Cardiac septum (tissue), 1 donor: ENCODE measurements at places on chromosomes 3 and 15. TPM values are rescaled to one million over a fixed set of nuclear protein-coding genes. Genes with fewer than 3 reads are reported as not detected.

The DAZL gene
- total RNA-seq: not detected

GRCh38 chr3:22617372-22617771 lies 585.8 kb upstream of the UBE2E2 start:
- no peak for DNase-seq

The MCF2L2 gene
- 1.1 TPM for total RNA-seq

DNA sequence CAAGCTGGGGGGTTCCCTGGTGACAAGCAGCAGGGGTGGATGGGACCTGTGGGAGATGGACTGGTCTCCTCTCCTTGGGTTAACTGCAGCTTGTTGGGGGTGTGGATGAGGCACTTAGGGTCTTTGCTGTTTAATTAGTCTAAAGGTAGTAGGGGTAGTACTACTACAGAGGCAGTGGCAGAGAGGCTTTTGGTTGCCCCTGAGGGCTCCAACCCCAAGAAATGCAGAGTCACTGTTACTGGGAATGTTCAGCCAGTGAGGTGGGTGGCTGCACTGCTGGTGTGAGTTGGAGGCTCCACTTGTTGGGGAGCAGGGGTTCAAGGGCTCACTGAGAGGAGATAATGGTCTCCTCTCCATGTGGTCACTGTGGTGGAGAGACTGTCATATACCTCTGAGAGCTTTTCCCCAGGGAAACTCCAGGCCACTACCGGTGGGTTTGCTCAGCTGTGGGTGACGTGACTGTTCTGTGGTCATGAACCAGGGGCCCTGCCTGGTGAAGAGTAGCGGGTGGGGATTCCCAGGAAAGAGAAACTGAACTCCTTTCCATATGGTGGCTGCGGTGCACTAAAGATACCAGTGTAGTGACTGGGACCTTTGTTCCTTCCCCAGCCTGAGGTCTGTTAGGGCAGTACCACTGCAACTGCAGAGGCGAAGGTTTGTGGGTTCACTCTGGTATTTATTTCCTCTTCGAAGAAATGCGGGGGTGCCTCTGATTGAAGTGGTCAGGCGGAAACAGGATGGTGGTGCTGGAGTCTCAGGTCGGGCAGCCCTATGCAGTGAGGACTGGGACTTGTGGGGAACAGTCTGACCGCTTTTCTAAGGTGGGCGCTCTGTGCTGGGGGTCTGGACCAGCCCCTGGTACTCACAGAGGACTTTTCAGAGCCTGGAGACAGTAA lies 68.9 kb upstream of the TNFSF10 start:
- DNase-seq: no peak

DNA sequence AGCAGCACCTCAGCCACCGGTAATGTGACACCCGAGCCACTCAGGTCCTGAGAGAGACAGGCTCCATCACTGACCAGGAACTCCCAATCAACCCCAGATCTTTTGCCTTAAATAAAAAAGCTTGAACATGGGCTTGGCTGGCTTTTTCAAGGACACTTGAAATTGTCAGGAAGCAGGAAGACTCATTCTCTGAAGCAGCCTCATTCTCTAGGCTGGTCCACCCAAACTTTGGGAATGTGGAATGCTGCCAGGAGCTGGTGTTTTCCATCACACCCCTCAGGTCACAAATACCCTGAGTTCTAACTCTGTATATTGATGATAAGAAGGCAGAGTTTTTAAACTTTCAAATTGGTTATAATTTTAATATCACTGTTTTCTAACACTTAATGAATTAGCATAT lies 17.0 kb downstream of the CXCR6 start:
- DNase-seq: no peak

The TTLL13 gene
- 0.16 TPM for total RNA-seq

DNA sequence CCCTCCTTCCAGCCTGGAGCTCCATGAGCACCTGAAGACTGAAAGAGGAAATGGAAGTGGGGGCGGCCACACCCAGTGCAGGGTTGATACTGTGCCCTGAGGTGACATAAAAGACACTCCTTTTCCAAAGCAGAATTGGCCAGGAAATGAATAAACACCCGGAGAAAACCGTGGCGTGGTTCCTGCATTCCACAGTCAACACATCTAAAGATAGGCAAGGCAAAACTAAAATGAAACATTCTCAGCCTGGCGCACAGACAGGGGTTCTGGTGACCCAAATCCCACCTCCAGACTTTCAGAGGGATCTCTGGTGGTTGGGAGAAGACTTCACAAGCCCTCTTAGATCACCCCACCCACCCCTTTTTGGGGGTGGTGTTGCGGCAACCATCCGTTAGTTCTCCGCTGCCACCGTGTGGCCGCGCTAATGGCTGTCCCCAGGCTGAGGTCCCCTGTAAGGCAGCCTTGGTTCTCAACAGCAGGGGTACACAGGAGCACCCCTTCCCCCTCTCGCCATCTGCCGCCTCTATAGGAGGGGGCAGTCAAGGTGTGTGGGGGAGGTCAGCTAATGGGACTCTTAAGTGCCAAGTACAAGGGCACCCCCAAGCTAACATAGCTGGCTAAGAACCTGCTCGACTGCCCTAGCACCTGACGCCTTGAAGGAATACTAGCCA lies 2.5 kb upstream of the MST1R start:
- DNase-seq: no peak

DNA sequence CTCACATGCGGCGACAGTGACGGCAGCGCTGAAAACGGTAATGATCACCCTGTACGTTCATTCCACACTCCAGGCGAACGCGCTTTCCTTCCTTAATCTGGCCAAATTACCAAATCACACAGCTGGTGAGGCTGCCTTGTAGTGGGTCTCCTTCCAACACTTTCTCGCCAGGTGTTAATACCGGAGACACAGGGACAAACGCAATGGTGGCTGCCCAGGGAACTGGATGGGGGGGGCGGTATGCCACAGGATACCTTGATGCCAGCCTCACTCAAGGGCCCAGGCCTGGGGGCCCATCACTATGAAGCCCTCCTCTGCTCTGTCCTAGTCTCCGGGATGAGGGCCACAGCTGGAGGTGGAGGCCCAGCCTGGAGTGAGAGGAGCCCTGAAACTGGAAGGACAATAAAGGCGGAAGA lies 1.4 kb upstream of the CAMK2N2 start:
- no peak for DNase-seq

GRCh38 chr3:18812316-18812715 lies 336.0 kb upstream of the KCNH8 start:
- no peak for DNase-seq

DNA sequence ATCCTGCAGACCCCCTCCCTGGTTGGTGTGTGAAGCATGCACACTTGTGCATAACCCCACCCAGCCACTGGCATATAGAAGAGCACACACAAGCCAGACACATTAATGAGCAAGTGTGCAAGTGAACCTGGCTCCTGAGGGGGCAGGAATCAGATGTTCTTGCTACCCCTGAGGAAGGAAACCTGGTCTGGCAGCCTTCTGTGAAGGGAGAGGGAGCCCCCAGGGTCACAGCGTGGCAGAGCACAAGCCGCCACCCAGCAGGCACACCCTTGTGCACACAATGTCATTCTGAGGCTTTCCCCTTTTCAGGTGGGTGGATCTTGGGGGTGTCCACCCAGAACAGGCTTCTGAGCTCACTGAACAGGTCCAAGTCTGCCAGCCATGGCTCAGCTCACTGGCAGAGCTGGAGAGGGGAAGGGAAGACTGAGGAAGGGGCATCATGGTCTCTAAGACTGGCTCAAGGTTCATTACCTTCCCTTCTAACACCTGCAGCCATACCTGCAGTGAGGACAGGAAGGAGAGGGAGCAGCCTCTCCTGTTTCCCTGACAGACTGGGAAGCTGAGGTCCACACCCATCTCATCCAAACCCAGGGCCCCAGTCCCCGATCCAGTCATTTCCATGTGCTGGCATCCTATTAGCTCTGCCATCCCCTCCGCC lies 31.6 kb upstream of the SEMA3F start:
- DNase-seq: no peak

- no peak for DNase-seq
These were observed 1052.4 kb downstream of the TUSC7 start for GRCh38 chr3:117761703-117762620.

DNA sequence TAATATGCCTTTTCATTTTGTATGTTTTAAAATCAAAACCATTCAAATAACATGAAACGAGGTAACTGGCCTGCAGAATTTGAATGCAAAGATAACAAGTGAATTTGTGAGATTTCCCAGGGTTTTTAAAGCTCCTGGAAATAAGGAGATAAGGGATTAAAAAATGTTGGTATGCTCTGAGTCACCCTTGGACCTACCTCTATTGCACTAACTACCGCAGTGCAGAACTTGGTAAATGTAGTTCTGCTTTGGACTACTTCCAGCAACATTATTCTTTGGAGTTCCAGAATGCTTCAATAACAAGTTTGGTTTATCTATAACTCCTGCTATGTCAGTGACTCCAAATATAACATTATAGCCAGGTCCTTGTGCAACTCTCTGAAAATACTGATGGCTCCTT lies 201.7 kb downstream of the GAP43 start:
- DNase-seq: no peak

- DNase-seq: no peak
These were observed 179.9 kb upstream of the C2CD4B start for GRCh38 chr15:62344806-62345539.

The GRK7 gene
- 0.08 TPM for total RNA-seq

DNA sequence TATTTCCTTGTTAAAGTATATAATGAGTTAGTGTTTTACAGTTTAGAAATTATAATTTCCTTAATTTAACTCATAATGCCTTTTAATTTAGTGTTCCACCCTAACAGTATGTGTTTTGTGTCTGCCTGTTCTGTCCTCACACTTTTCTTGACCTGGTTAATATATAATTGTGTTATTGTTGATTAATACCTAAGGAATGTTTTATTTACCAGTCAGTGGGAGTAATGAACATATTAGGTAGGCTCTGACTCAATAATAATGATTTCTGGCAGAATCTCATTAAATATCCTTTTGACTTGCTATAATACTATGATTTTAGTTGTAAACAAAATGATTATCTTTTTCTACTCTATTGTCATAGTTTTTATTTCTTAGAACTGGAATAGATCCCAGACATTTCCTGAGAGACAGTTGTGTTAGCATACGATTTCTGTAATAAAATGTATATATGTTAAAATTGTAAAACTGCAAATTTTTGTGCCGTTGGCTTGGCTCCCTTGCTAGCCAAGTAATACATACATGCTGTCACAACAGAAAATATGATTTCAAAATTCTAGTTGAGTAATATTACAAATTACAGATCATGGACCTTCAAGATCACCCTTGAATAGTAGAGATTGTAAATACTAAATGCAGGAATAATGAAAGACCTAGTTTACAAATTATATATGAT lies 51.9 kb downstream of the RASA2 start:
- no peak for DNase-seq

DNA sequence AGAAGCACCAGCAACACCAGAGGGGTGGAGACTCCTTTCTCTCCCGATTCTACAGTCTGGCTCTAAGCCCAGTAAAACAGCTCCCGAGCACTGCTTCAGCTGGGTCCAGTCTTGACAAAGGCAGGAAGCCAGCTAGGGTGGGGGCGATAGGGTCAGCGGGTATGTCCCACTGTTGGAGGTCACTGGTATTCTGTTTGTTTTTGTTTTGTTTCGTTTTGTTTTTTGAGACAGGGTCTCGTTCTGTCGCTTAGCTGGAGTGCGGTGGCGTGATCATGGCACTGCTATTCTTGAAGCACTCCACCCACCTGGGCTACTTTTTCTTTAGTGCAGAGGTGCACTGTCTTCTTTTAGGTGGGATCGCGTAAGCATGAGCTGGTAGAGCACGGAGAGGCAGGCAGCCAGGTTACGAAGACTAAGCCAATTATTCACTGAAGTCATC lies 16.3 kb downstream of the GCSAM start:
- no peak for DNase-seq

The ZIC1 gene
- not detected for total RNA-seq

- DNase-seq: no peak
These were observed 31.6 kb downstream of the FAM227B start for GRCh38 chr15:49589030-49589429.

The MTMR10 gene
- 27.5 TPM for total RNA-seq

DNA sequence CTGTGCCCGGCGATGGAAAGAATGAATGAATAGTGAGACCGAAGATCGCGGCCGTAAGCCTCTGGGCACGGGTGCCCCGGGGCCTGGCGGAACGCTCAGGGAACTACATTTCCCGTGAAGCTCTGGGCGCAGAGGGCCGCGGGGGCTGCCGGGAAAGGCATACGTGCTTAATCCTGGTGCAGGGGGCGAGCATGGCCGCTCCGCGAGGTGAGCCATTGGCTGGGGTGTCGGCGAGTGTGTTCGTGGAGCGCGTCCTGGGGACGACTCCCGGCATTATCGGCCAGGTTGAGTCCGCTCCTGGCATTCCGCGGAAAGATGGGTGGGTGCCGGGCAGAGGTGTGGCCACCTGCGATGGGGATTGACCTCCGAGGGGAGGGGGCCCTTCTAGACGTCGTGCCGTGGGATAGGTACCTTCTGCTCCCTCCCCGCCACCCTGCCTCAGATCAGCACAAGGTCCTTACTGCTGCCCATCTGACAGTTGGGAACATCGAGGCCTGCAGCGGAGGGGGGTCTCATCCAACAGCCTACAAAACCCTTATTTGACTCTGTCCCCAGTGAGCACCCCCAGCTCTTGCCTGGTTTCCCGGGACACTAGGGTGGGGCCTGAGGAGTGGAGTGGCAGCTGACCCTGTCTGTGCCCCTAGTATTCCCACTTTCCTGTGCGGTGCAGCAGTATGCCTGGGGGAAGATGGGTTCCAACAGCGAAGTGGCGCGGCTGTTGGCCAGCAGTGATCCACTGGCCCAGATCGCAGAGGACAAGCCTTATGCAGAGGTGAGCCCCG lies at the start of gene MPI:
MPI (plus strand) TSS at position 160 of the 782 bp plus-strand sequence; CDS start at position 192, 32 bp downstream.
- peak; percentile 95 for DNase-seq

DNA sequence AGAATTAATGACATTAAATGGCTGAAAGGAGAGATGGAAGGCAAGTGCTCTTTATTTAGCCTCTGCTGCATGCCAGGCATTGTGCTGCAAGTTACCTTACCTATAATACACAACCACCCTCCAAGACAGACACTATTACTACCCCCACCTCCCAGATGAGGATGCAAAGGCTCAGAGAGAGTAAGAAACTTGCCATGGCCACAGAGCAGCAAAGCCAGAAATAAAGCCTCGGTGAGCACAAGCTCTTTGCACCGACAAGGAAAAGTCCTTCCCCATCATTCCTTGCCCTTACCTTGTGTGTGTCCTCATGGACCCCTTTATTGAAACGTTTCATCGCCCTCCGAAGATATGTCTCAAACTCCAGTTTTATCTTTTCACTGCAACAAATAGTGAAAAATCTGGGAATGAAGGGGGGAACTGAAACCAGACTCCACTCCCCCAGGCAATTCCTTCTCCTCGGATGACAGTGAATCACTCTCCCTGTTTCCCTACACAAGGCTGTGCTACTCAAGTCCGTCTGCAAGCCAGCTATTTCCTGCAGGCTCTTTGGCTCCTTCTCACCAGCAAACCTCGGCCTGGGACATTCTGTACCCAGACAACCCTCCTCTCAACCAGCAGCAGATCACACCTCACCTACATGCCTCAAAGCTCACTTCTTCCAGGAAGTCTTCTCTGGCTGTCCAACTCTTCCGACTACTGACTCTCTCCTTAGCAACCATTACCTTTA lies 11.4 kb downstream of the XPC start:
- no peak for DNase-seq

DNA sequence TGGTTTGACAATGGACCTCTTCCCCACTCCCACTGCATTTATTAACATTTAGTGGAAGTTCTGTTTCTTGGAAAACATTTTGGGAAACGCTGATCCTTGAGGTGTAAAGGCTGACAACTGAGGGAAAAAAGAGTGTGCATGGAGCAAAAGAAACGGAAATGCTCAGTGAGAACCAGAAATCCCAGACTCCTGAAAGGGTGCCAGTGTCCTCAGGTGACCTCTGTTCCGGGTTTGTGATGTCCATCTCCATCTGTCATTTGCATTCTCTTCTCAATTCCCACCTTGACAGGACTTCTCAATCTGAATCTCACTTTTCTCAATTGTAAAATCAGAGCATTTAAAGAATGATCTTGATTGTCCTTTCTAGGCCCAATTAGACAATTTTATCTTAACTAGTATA lies 71.1 kb upstream of the FAM3D start:
- DNase-seq: no peak
